Stimulated activated CD4-positive, alpha-beta T cell treated with anti-CD3 and anti-CD28 coated beads, Interleukin-2, amount 100 ng/mL, for 24 hours (primary cell): ENCODE measurements at places on chromosomes 2 and 18.

DNA sequence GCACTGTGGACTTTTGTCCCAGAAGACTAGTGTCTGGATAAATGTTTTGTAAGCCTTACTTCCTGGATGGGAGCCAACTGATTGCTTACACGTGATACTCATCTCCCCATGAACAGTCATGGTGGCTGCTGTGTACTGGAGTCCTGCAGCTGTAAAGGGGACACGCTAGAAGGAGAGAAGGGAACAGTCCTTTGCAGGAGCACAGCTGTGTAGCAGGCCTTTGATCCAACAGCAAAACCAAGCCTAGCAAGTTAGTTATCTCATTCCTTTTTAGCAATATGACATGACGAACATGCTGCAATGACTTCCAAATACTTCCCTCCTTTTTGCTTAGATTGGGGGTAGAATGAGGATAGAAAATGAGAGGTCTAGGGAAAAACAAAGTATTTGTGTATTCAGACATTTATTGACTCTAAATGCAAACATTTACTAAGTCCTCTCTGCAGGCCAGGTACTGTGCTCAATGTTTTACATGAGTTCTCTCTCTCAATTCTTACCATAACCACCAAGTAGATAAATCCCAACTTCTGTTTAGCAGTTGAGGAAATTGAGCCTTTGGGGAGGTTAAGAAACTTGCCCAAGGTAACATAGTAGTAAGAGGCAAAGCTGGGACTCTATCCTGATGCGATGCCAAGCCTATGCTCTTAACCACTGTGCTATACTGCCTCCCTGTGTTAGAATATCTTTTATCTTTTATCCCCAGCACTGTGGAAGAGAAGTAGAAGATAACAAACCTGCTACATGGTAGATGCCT is 55.4 kb upstream of the CD28 start:
- no peak for DNase-seq

DNA sequence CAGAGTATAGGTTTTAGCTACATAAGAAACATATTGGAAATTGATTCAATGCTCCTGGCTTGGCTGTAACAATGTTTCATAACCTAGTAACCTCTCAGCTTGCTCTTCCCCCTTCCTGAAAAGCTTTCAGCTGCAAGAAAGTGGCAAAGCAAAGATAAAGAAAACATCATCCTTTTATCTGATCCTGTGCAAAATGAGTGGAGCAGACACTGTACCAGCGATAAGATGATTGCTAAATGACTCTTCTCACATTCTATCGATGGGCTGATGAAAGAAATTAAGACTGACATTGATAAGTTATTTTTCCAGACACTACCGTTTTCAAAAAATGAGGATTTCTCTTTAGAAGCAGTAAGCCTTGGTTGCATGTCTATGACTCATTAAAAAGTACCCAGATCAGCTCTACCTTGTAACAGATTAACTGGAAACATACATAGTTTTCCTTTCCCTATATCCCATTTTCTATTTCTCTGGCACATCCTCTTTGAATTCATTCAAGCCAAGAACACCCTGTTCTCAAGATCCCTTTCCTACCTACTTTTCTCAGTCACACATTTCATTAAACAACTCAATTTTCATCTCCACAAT is 87.1 kb upstream of the LYPD1 start:
- no peak for DNase-seq

- DNase-seq = no peak
These were observed 20.3 kb upstream of the LAPTM4A start for GRCh38 chr2:20071397-20072383.

GRCh38 chr2:175167076-175167791 is 769 bp downstream of the ATF2 start:
- DNase-seq = peak; percentile 45

- DNase-seq = no peak
These were observed 118.9 kb downstream of the ACAA2 start for GRCh38 chr18:49694402-49694801.

- DNase-seq = no peak
These were observed 361.0 kb upstream of the TMEFF2 start for GRCh38 chr2:192555740-192556139.

DNA sequence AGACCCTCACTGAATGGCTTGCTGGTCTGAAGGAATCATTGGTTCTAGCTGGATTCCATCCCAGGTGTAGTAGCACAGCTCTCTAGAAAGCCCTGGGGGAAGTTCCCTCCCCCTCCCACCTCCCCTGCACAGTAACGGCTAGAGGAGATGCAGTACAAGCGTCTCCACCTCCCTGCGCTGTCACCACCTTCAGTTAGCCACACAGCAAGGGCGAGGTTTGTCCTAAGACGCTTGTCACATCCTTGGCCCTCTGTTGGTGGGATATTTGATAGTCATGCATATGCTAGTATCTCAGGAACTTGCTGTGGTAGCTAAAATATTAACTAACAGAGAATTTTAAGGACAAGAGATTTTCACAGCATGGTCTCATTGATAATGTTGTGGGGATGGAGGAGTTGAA is 19.4 kb downstream of the TRAPPC12 start:
- DNase-seq = no peak

DNA sequence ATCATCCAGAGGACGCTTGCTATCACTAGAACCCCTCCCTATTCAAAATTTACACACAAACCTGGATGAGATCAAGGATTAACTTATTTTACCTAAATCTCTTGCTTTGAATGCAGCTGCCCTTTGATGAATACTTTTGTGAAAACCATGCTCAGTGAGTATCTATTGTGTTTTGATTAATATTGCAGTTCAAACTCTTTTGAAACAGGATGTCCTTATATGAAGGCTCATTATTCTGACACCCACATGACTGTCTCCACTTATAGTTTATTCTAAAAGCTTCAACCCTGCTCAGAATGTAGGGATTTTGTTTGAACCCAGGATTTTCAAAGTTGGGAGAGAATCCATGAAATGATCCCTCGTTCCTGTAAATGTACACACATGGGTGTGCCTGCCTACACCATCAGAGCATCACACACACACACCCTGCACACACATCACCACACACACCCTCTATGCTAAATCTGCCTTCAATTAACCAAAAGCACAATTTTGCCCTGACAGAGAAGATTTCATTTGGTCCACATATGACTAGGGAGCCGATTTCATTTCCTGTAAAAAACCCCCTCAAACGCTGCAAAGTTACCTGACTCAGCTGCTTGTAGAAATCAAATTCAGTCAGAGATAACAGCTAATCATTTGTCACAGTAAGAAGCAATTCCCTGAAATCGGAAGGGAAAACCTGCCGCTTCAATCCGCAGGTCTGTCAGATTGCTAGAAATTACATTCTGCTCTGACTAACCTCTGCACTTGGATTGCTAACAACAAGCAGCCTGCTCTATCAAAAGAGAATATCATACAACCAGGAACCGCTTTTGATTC is 65.2 kb downstream of the ZEB2 start:
- DNase-seq = no peak

DNA sequence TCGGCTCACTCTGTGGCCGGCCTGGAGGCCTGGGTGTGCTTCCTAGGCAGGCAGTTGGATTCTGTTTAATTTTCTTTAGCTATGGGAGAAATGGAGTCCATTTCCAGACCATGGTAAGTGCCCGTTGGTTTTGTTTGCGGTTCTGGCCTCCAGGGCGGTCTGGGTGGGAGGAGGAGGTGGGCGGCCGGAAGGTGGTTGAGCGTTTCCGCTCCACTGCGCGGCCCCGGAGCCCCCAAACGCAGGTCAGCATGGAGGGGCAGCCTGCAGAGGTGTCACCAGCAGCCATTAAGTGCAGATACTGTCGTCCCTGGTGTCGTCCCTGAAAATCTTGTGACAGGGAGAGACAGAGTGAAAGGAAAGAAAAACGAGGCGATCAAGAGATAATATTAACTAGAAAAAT is 303.9 kb downstream of the GBX2 start:
- no peak for DNase-seq

- no peak for DNase-seq
These were observed 3.0 kb downstream of the GPR55 start for GRCh38 chr2:230921806-230922595.

GRCh38 chr2:125041846-125042245 is 1016.8 kb downstream of the CNTNAP5 start:
- DNase-seq = no peak
